ENCODE measurements at places on chromosomes 6 and 20.

- DNase-seq, result no peak
These were observed 325.0 kb downstream of the CDC5L start for GRCh38 chr6:44712353-44713111.

DNA sequence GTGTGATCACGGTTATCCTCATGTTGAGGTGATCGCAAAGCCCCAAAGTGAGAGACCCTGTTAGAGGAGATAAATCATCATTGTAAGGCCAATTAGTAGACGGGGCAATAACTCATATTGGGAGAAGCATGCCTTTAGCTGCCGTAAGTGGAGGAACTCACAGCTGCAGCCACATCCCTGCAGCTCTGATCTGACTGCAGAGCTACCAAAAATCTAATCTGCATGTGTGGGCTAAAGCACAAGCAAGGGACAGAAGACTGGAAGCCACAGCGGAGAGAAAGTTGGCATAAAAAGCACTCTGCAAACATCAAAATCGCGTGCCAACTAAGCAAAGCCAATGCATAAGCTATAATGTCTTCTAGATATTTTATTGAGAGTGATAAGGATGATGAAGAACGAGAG is 79.8 kb downstream of the TBC1D7 start:
- no peak for DNase-seq

DNA sequence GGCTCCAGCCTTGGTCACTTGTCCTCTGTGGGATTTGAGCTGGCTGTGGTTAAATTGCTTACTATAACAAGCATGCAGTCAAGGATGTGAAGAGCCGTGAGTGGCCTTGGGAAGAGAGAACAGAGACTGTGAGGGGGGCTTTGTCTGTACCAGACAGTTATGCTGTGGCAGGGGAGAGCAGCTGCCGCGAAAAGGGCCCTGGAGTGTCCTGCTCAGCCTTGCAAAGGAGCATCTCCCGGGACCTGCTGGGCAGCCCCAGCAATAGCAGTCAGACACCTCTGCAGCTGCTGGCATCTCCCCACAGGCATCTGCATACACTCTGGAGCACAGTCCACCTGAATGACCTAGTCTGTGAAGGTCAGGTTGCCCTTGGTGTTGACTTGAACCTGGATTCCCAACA is 6.3 kb downstream of the EBF4 start:
- DNase-seq, result no peak

- DNase-seq, result no peak
These were observed 16.4 kb downstream of the FOXQ1 start for GRCh38 chr6:1328129-1328800.

DNA sequence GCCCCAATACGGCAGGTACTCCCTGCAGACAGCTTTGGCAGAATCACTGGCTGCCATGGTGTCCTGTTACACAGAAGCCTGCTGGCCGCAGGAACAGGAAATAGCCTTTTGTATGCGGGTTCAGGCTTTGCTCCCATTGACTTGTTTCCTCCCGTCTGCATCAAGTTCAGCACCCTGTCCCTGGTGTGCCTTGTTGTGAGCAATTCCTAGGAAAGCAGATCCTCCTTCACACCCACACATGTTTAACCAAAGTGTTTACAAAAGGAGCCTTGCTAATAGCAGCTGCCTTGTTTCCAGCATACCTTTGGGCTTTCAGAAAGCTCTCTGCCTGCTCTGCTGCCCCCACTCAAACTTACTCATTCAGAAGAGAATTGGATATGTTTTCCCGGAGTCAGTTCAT is 127.2 kb upstream of the SUPT3H start:
- no peak for DNase-seq

DNA sequence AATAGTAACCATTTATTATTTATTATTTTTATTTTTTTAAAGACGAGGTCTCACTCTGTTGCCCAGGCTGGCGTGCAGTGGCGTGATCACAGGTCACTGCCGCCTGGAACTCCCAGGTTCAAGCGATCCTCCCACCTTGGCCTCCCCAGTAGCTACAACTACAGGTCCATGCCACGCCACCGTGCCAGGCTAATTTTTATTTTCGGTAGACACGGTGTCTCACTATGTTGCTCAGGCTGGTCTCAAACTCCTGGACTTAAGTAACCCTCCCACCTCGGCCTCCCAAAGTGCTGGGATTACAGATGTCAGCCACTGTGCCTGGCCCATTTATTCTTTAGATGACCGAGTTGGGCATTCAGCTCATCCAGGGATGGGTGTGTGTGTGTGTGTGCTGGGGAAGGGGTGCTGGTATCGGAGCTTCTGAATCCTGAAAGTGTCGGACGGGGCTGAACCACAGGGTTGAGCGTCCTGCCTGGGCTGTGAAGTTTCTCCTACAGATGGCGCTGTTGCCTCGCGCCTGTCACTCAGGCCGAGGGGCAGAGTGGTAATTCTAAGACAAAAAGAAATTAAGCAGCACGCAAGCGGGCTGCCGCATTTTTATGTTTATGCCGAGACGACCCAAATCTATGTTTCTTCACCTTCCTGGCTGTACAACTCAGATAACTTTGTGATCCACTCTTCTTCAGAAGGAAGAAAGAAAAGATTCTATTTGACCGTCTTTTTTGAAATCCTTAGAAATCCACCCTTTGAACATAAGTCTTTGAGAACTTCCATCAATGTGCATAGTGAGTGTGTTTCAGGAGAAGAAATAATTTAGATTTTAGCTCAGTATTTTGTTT is 252.8 kb downstream of the CDH26 start:
- peak; percentile 69 for DNase-seq

- peak; percentile 51 for DNase-seq
These were observed 206.8 kb downstream of the SIM1 start for GRCh38 chr6:100257793-100258395.
